Neural progenitor cell (in vitro differentiated cells): ENCODE measurements at places on chromosomes 11 and 22.
A peak's percentile ranks its signal among the peaks of the same experiment; 100 is the strongest.

DNA sequence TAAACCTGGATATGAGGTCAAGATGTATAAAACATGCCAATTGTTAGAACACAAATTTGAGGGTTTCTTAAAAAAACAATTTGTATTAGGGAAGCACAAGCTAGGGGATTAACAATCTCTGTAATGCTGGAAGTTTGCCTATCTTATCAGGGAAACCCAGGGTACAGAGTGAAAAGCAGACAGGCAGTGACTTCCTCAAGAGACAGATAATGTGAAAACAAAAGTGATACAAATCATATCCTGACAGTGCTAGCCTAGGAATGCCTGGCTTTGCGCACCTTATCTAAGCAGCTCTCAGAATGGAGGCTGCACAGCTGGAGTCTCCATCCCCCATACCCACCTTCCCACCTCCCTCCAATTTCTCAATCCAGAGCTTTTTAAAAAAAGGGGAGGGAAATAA lies 22.5 kb upstream of the RBX1 start:
- no peak for DNase-seq

DNA sequence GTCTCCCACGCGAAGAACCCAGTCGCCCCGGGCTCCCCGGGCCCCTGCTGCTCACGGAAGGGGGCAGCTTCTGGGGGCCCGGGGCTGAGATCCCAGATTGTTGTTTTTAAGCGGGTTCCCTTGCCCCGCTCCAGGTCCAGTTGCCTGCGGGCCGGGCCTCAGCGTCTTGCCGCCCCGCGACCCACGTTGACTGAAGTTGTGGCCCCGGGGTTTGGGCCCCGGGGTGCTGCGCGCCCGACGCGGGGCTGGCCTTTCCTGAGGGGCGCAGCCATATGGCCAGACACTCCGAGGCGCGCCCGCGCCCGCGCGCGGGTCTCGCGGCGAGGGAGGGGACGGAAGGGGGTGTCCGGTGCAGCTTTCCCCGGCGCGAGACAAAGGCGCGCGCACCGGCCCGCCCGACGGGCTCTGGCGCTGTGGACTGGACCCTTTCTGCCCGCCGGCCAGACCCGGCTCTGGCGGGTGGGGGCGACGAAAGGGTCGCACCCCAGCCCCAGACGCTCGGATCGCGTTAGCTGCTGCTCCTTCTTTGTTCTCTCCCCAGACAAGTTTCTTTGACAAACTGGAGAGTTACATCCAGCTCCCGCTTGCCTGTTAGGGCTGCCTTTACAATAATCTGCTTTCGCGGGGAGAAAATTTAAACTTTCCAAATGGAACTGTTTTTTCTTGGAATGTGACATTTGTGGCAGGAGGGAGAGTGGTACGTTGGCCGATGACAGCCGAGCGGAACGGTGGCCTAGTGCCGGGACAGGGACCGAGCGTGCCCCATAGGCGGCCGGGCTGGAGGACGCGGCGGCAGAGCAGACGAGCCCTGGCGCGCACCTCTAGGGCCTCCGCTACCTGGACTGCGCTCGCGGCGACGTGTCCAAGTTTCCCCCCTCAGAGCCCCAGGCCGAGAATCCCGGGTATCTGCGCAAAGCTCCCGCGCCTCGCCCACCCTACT lies 716 bp downstream of the AMOTL1 start:
- DNase-seq: peak; percentile 63

- DNase-seq: no peak
Observed at GRCh38 chr11:113506893-113507292, 31.7 kb upstream of the DRD2 start.

DNA sequence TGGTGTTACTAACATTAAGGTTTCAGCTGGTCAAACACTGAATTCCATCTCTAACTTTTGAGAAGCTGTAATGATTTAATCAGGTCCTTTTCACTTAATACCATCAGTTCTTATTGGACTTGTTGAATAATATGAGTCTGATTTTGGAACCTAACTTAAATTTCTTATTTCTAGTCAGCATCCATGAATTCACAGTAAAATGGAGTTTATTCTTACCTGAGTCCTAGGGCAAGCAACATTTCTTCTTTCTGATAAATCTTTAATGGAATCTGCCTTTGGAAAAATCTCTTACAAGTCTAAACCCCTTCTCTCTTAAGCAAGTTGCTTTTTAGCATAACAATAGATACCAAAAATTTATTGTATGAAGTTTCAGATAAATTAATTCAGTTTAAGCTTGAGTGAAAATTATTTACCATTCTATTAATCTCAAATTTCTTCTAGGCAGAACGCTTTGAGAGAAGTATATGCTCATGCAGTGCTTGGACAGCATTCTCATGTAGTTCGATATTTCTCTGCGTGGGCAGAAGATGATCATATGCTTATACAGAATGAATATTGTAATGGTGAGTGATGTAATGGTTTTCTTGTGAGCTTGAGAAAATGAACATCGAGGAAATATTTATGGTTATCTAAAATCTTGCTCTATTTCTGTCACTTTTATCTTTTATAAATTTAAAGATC lies 3.4 kb downstream of the WEE1 start:
- no peak for DNase-seq

- DNase-seq: no peak
Observed at GRCh38 chr11:99987821-99988470, 699.1 kb upstream of the ARHGAP42 start.

GRCh38 chr11:128653801-128654231 lies 40.1 kb upstream of the FLI1 start:
- DNase-seq: peak; percentile 42

- DNase-seq: no peak
Observed at GRCh38 chr11:117754030-117754429, 43.0 kb downstream of the DSCAML1 start.

GRCh38 chr11:110490886-110491285 lies 61.1 kb downstream of the FDX1 start:
- DNase-seq: no peak

- DNase-seq: peak; percentile 66
Observed at GRCh38 chr11:12556788-12557384, 117.3 kb upstream of the TEAD1 start.

DNA sequence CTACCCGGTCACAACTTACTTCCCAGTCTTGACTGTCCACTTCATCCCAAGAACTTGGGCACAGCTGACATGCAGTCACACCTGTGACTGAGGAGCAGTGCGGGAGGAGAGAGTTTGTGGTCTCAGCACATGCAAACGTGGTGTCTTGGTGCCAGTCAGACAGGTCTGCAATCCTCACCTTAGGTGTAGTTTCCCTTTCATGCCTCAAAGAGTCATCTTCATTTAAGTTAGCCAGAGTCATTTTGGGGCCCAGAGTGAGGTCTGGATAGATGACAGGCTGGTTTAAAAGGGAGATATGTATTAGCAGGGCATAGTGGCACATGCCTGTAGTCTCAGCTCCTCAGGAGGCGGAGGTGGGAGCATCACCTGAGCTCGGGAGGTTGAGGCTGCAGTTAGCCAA lies 108.5 kb upstream of the SORL1-AS1 start:
- no peak for DNase-seq

DNA sequence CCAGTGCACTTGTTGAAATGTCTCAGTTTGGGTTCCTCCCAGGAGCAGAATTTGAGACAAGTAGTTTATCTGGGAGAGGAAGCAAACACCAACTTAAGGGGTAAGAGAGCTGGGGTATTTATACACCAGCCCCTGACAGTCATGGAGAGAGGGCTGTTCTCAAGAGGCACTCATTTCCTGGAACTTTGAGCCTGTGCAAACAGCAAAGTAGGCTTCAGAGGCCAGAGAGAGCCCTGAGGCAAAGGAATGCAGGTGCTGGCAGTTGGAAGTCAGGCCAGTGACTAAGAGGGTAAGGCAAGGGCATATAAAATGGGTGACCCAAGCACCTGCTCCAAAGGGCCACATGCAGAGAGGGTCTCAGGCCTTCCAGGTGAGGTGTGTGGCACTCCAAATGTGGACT lies 16.1 kb downstream of the MS4A18 start:
- DNase-seq: no peak

DNA sequence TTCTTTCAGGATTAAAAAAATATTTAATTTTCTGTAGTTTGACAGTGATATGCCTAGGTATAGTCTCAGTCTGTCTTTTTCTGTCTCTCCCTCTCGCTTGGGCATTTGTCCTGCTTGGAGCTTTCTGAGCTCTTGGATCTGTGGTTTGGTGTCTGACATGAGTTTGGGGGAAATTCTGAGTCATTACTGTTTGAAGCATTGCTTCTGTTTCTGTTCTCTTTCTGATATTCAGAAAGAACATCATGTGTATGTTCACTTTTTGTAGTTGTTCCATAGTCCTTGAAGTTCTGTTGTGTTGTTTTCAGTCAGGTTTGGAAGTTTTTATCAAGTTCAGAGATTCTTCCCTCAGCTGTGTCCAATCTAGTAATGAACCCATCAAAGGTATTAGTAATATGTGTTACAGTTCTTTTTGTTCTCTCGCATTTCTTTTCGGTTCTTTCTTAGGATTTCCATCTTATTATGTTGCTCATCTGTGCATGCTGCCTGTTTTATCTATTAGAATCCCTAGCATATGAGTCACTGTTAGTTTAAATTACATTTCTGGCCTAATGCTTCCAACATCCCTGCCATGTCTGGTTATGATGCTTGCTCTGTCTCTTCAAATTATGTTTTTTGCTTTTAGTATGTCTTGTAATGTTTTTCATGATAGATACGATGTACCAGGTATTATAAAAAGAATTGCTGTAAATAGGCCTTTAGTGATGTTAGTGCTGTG lies 48.4 kb downstream of the DDX10 start:
- no peak for DNase-seq

DNA sequence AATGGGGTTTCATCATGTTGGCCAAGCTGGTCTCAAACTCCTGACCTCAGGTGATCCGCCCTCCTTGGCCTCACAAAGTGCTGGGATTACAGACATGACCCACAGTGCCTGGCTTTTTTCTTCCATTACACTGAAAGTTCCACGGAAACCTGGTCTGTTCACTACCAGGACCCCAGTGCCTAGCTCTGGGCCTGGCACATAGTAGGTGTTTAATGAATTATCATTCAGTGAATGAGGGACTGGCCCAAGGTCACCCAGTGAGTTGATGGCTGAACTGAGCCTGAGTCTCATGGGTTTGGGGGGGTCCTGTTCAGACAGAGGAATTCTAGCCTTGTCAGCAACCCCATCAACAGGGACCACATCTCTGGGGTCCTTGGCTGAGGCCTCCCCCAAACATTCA lies 3.1 kb downstream of the C11orf86 start:
- no peak for DNase-seq

GRCh38 chr11:61718621-61719302 lies 33.7 kb upstream of the MYRF start:
- peak; percentile 85 for DNase-seq

DNA sequence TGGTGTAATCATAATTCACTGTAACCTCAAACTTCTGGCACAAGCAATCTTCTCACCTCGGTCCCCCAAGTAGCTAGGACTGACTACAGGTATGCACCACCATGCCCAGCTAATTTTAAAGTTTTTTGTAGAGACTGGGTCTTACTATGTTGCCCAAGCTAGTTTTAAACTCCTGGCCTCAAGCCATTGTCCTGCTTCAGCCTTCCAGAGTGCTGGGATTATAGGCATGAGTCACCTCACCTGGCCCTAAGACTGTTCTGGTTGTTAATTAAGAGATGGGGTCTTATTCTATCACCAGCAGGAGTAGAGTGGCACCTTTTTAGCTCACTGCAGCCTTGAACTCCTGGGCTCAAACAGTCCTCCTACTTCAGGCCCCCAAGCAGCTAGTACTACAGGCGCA lies 52.0 kb upstream of the DEPDC7 start:
- DNase-seq: no peak

DNA sequence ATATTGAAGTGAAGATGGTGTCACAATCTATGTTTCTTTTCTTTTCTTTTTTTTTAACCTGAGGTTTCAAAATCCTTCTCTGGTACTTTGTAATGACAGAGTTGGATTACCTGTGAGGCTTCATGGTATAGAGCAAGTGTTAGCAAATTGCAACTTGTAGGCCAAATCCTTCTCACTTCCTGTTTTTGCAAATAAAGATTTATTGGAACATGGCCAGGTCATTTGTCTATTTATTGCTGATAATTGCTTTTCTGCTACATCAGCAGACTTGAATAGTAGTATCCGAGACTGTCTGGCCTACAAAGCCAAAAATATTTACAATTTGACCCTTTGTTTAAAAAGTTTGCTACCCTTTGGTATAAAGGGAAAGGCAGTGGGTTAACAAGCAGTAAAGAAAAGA lies 1059.4 kb upstream of the CCDC90B start:
- DNase-seq: no peak

GRCh38 chr22:50576070-50576469 lies 2.2 kb downstream of the CPT1B start:
- peak; percentile 61 for DNase-seq

- no peak for DNase-seq
Observed at GRCh38 chr11:16741473-16741872, 3.0 kb downstream of the C11orf58 start.

GRCh38 chr11:5151713-5152153 lies 2.8 kb downstream of the OR52A1 start:
- DNase-seq: no peak

GRCh38 chr11:75245356-75246005 lies 4.9 kb downstream of the TPBGL start:
- peak; percentile 42 for DNase-seq

DNA sequence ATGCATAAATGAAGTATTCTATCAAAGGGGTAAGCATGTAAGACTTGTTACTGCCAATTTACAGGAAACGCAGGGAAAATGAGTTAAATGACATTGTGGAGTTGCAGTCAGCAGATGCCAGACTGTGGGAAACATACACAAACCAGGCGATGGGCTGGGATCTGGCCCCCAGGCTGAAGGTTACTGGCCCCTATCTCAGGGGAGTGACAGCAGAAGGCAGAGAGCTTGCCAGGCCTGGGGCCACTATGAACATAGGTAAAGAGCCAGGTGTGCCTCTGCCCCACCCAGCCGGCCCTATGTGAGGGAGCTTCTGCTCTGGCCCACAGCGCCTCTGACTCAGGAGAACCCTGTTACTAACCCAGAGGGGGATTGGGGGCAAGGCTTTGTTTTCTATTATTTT lies 26.1 kb upstream of the SLC25A1 start:
- no peak for DNase-seq

DNA sequence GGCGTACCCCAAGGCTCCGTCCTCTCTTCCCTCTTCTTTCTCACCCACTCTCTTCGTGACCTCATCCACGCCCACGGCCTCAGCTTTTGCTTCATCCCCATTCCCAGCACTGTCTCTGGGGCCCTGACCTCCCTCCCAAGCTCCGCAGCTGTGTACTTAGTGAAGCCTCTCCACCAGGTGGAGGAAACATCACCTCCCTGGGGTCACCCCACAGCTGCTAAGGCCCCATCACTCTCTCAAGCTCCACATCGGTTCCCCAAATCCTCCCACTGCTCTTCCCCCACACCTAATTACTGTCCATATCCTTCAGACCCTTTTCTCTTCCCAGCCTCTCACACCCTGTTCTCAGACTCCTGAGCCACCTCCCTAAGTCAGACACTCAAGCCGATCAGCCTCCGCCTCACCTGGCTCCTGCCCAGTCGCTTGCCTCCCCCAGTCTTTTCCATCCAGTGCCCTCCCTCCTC lies 7.9 kb upstream of the SYT7 start:
- no peak for DNase-seq
